ENCODE measurements at places on chromosomes 3 and 15.

GRCh38 chr15:85614059-85614458 lies 180.7 kb downstream of the KLHL25 start:
- DNase-seq = no peak

DNA sequence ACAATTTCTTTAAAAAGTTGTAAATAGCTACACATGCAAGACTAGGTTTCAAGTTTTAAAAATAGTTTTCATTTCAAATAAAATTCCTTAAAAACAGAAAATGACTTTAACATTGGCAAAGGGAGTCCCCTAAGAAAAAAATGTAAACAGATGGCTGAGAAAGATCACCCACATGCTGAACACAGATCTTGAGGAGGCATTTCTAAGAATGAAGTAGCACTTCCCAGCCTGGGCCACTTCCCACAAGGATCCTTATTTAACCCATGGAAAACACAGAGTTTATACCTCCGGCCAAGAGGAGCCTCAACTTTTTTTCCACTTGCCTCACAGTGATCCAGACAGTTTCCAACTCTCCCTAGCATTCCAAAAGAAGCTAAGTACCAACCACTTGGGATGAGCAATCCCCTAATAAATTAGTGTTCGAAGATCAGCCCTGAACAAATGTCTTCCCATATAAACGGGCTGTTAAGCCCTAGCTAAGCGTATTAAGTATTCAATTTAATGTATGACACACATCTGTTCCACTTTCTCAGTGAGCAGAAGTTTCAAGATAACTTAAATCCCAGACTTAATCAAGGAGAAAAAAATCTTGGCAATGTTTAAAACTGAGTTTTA lies 61.4 kb downstream of the GADL1 start:
- no peak for DNase-seq

DNA sequence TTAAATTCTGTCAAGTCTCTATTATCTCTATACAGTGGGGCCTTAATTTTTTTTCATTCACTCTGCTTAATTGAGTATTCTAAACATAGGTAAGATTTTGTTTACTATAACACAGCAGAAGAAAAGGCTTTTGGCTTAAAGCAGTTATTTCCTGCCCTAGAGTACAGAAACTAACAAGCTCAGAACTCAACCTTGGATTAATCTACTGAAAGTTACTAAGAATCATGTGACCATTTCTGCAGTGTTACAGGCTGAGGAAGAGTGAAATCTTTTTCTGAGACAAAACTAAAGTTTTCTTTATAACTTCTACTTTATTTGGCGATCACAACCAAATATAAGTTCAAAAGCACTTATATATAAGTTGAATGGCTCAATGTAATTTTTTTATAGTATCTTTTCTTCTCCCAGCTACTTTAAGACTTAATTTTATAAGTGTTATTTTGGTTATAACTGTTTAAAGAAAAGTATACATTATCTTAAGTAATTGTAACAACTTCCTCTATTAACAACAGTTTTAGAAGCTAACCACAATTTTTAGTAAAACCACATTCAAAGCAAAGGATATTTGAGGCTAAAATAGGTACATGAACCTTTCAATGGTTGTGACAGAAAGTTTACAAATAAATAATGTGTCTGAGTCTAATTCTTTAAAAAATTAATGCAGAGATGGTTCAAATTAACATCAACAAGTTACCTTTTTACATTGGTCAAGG lies 240.6 kb upstream of the NAALADL2 start:
- DNase-seq = no peak

- DNase-seq = no peak
Measured at GRCh38 chr3:51692980-51693395, 13.9 kb upstream of the GRM2 start.

- no peak for DNase-seq
Measured at GRCh38 chr3:166445865-166446264, 608.6 kb upstream of the BCHE start.

DNA sequence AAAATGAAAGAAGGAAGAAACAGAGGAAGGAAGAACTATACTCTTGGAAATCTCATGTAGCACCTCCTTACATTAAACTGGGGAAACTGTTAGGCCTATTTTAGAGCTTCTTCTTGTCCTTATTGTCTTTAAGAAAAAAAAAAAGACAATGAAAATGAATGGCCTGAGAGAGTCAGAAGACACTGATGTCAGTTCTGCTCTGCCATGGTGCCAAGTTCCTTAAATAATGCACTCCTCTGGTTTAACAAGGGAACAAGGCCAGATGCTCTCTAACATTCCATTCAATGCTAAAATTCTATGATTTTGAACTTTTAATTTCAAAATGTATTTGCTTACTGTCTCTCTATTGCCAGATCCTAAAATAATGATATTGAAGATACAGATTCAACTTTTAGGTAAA lies 4.4 kb upstream of the MBNL1 start:
- DNase-seq = peak; percentile 52

DNA sequence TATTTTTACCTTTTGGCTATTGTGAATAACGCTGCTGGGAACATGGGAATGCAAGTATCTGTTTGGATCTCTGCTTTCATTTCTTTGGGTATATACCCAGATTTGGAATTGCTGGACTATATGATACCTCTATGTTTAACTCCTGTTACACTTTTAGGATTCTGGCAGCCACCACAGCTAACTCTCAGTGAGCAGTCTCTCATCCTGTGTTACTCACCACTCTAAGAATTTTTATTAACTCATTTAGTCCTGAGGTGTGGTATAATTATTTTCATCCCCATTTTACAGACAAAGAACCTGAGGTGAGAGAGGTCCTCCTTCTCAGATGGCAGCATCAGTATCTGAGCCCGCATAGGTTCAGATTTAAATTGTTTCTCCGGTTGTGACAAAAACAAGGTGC lies 1.1 kb downstream of the SPATA12 start:
- DNase-seq = no peak

- no peak for DNase-seq
Measured at GRCh38 chr15:93382200-93382820, 293.3 kb upstream of the RGMA start.

- no peak for DNase-seq
Measured at GRCh38 chr3:44045476-44046275, 196.0 kb upstream of the TOPAZ1 start.

GRCh38 chr15:73867426-73867825 lies 5.9 kb upstream of the TBC1D21 start:
- DNase-seq = no peak

DNA sequence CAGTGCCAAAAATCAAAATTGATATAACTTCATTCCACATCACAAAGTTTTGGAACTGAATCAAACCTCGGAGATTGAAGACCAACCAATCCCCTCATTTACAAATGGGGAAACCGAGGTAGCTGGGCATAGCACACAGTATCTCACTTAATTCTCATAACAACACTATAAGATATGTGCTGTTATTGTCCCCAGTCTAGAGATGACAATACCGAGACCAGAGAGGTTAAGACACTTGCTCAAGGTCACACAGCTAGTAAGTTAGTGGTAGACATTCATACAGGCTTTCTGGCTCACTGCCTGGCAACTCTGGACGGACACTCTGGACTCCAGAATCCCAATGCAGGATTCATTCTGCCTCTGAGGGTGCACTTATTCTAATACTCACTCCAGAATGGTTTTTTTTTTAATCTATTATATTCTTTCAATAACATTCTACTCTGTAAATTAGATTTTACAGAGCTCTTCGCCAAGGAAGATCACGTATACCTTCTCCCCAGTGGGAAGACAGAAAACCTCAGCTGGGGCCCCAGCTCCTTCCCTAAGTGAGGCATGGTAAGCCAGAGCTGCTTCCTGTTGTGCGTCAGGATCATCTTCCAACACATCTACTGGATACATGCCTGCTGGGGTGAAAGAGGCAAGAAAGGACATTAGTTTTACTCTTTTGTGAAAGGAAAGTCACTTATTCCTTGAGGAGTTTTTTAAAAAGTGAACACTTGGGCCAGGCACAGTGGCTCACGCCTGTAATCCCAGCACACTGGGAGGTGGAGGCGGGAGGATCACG lies 128.4 kb upstream of the IGF1R start:
- no peak for DNase-seq

GRCh38 chr3:128879991-128880390 lies 571 bp downstream of the ACAD9 start:
- no peak for DNase-seq

DNA sequence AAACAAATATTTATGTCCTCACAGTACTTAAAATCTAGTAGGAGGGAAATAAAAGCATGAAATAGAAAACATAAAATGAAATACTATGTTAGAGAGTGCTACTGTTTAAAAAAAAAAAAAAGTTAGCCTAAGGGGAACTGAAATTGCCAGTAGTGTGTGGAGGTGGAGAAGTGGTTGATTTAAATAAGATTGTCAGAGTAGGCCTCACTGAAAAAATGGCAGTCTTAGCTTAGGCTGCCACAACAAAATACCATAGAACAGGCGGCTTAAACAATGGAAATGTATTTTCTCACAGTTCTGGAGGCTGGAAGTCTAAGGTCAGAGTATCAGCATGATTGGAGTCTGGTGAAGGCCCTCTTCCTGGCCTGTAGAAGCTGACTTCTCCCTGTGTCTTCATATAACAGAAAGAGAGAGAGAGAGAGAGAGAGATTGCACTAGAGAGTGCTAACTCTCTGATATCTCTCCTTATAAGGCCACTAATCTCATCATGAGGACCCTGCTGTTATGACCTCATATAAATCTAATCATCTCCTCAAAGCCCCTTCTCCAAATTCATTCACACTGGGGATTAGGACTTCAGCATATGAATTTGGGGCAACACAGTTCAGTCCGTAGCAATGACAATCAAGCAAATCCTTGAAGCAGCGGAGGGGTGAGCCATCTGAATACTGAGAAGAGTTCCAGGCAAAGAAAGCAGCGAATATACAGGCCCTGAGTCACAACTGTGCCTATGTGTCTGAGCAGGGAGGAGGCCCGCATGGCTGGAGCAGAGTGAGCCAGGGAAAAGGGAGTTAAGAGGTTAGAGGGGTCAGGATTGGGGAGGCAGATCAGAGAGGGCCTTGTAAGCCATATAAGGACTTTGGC lies 23.6 kb upstream of the LRRC34 start:
- DNase-seq = peak; percentile 27

DNA sequence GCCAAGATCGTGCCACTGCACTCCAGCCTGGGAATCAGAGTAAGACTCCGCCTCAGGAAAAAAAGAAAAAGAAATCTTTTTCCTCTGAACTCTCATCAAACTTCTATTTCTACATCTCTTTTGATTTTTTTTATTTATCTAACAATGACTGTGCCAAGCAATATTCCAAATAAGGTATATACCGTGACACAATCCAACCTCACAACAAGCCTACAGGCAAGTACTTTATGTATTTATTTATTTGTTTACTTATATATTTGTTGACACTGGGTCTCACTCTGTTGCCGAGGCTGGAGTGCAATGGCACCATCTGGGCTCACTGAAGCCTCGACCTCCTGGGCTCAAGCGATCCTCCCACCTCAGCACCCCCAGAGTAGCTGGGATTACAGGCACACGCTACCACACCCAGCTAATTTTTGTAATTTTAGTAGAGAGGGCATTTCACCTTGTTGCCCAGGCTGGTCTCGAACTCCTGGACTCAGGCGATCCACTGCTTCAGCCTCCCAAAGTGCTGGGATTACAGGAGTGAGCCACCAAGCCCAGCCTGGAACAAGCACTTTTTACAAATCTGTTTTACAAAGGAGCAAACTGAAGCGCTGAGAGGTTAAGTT lies 94.9 kb upstream of the CHD2 start:
- no peak for DNase-seq

GRCh38 chr3:196220991-196221390 lies 4.7 kb downstream of the SLC51A start:
- DNase-seq = no peak

- DNase-seq = no peak
Measured at GRCh38 chr15:65986416-65986815, 117.1 kb downstream of the RAB11A start.

- no peak for DNase-seq
Measured at GRCh38 chr3:127804141-127804540, 18.2 kb downstream of the MGLL start.

DNA sequence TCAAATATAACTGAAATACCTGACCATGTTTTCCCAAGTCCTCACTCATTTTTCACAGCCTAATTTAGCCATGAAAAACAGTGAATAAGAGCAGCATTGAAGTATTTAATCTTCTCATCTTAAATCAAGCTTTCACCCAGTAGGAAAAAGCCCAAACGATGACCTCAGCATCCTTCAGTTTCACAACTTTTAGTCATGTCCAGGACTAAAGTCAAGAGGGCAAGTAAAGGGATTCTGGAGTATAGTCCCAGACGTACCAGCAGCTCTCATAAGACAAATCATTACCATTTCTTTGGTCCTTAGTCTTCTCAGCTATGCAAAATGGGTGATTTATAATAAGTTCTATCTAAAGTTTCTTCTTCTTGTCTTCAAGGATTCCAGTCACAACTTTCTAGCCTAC lies 237.3 kb downstream of the IL5RA start:
- no peak for DNase-seq

DNA sequence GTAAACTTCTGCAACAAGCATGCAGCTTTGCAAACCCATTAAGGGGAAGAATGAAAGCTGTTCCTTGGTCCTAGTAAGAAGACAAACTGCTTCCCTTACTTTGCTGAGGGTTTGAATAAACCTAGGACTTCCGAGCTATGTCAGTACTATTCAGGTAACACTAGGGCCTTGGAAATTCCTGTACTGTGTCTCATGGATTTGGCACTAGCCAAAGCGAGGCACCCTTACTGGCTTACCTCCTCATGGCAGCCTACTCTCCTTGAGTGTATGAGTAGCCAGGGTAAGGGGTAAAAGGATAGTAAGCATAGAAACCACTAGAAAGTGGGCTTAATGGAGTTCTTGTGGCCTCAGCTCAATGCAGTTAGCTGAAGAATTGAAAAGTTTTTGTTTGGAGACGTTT lies 224.2 kb downstream of the P3H2 start:
- DNase-seq = no peak

GRCh38 chr15:87986776-87987175 lies 269.8 kb downstream of the NTRK3 start:
- DNase-seq = no peak

DNA sequence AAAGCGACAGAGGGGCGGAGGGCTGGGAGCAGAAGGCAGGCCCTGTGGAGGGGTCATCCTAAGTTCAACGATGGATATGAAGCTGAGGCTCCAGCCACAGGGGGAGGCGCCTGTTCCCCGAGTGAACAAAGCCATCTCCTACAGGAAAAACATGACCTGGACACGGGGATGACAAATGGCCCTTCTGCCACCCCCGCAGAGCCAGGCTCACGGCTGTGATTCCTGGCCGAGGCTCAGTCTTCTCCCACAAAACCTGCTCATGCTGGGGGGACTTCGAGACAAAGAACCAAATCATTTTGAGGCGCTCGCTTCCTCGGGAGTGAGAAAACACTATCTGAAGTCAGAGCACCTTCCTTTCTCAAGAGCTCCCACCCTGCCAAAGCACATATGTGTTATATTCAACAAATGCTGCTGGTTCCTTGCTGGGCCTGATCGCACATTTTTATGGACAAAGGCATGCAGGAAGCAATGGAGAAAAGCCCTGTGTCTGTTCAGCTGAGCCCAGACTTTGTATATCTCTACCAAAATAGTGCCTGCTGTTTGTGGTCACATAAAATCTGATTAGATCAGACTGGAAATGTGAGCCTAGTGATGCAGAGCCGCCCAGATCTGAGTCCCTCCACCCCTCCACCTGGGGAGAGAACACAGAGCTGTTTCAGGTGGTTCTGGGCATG lies 5.6 kb downstream of the RBP1 start:
- DNase-seq = peak; percentile 9

GRCh38 chr3:119676020-119676419 lies 1.2 kb downstream of the COX17 start:
- no peak for DNase-seq
